ENCODE measurements at places on chromosomes 11 and 22. TPM values are rescaled to one million over a fixed set of nuclear protein-coding genes. Genes with fewer than 3 reads are reported as not detected.

The HIC2 gene
- 1.5 TPM for total RNA-seq

- H3K27ac ChIP-seq, result peak overlapping the region; percentile 49
- H3K4me1 ChIP-seq, result peaks cover 25% of the 10 kb centered on the region
- H3K4me3 ChIP-seq, result no peak overlapping the region
Measured at GRCh38 chr22:36220451-36220921, 18.8 kb downstream of the APOL2 start.

The SHISA8 gene
- total RNA-seq, result 2.2 TPM

The C11orf87 gene
- 0.14 TPM for total RNA-seq

The NAA40 gene
- 19.7 TPM for total RNA-seq

- no peak for DNase-seq
- no peaks in the 10 kb centered on the region for H3K36me3 ChIP-seq
- peaks cover 11% of the 10 kb centered on the region for H3K27me3 ChIP-seq
- no peak overlapping the region for H3K4me3 ChIP-seq
Measured at GRCh38 chr11:92875473-92875872, 94.0 kb upstream of the MTNR1B start.

DNA sequence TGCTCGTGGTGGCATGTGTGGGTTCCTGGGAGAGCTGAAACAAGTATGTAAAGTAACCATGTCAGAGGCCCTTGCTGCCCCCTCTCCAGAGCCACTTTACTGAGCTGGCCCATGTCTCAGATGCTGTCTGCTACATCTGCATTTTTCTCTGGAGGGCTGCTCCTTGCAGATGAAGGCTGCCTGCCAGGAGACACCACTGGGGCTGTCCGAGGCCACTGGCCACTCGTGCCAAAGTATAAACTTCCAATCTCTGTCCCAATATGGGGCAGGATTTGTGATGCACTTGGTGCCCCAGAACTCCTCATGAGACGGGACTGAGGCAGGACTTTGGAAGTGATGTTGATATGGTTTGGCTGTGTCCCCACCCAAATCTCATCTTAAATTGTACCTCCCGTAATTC lies 478.4 kb upstream of the B3GAT1 start:
- no peak overlapping the region for H3K27ac ChIP-seq
- H3K36me3 ChIP-seq, result no peaks in the 10 kb centered on the region
- H3K4me3 ChIP-seq, result no peak overlapping the region
- peaks cover 75% of the 10 kb centered on the region for H3K27me3 ChIP-seq
- no peak for DNase-seq

- no peaks in the 10 kb centered on the region for H3K36me3 ChIP-seq
- no peak overlapping the region for H3K27ac ChIP-seq
- DNase-seq, result no peak
- no peaks in the 10 kb centered on the region for H3K27me3 ChIP-seq
Measured at GRCh38 chr11:83979593-83979992, 693.4 kb upstream of the CCDC90B start.

- H3K27me3 ChIP-seq, result no peaks in the 10 kb centered on the region
- peaks cover 72% of the 10 kb centered on the region for H3K4me1 ChIP-seq
- no peak for DNase-seq
- H3K27ac ChIP-seq, result no peak overlapping the region
Measured at GRCh38 chr11:83054904-83055380, 16.8 kb downstream of the RAB30 start.

- peaks cover 30% of the 10 kb centered on the region for H3K4me1 ChIP-seq
- H3K27me3 ChIP-seq, result no peaks in the 10 kb centered on the region
- no peak overlapping the region for H3K27ac ChIP-seq
- DNase-seq, result no peak
Measured at GRCh38 chr11:127252321-127252720, 251.8 kb upstream of the KIRREL3 start.

GRCh38 chr22:41517172-41518047 lies 26.9 kb downstream of the POLR3H start:
- H3K4me1 ChIP-seq, result peaks cover 68% of the 10 kb centered on the region
- H3K4me3 ChIP-seq, result no peak overlapping the region
- peak; percentile 61 for DNase-seq
- H3K36me3 ChIP-seq, result peaks cover 72% of the 10 kb centered on the region

The ACTN3 gene
- total RNA-seq, result not detected

The HBG2 gene
- not detected for total RNA-seq

DNA sequence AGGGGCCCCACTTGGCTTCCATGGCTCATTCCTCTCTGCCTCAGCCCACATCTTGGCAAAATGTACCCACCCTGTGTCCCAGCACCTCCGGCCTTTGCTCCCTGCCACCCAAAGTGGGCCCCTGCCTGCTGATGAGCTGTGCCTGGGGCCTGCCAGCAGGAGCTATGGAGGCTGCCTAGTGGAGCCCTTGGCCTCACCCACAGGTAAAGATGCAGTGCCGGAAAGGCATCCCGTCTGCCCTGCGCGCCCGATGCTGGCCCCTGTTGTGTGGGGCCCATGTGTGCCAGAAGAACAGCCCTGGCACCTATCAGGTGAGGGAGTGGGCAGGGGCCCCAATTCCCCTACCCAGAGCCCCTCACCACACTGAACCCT lies 1.3 kb downstream of the TBC1D10C start:
- H3K4me1 ChIP-seq, result peaks cover 38% of the 10 kb centered on the region
- H3K27ac ChIP-seq, result no peak overlapping the region
- peaks cover 4% of the 10 kb centered on the region for H3K36me3 ChIP-seq
- H3K4me3 ChIP-seq, result no peak overlapping the region
- no peak for DNase-seq
- H3K27me3 ChIP-seq, result peaks cover 28% of the 10 kb centered on the region

- H3K27me3 ChIP-seq, result no peaks in the 10 kb centered on the region
- H3K4me1 ChIP-seq, result peaks cover 77% of the 10 kb centered on the region
- H3K4me3 ChIP-seq, result no peak overlapping the region
- H3K36me3 ChIP-seq, result peaks cover 34% of the 10 kb centered on the region
Measured at GRCh38 chr11:20055312-20055711, 105.0 kb downstream of the DBX1 start.

DNA sequence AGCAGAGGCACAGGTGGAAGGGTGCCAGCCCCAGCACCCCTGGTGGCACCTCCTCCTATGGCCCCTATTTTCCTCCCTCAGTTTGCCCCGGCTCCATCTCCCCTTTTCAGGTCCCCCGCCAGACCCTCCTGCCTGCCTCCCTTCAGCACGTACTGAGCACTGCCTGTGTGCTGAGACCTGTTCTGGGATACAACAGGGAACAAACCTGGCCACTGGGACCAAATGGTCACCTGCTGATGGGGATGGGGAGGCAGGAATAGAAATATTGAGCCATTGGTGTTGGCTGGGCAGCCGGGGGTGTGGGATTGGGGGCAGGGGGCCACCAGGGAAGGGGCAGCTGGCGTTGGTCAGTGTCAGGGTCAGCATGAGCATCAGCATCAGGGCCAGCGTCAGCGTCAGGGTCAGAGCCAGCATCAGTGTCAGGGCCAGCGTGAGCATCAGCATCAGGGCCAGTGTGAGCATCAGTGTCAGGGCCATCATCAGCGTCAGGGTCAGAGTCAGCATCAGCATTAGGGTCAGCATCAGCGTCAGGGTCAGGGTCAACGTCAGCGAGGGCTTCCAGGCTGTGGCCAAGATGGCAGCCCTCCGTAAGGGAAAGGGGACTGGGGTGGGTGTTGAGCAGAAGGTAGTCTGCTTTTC lies 7.5 kb downstream of the ZNF74 start:
- peaks cover 25% of the 10 kb centered on the region for H3K36me3 ChIP-seq
- no peaks in the 10 kb centered on the region for H3K27me3 ChIP-seq
- H3K27ac ChIP-seq, result no peak overlapping the region
- H3K4me1 ChIP-seq, result peaks cover 5% of the 10 kb centered on the region

DNA sequence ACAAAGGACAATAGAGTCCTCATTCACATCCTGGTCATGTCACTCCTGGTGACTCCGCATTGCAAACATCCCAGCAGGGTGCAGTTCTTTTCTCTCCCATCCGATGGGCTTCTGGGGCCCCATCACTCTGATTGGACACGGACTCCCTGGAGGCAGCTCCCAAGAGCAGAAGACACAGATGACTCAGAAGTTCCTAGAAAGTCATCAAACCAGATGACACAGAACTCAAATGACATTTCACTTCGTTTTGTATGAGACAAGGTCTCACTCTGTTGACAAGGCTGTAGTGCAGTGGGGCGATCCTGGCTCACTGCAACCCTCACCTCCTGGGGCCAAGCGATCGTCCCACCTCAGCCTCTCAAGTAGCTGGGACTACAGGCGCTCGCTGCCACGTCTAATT lies 33.2 kb downstream of the ZNF195 start:
- no peak overlapping the region for H3K4me3 ChIP-seq
- no peak for DNase-seq
- no peak overlapping the region for H3K27ac ChIP-seq
- H3K27me3 ChIP-seq, result peaks cover 15% of the 10 kb centered on the region
- no peaks in the 10 kb centered on the region for H3K36me3 ChIP-seq
- no peaks in the 10 kb centered on the region for H3K4me1 ChIP-seq

The OR51B5 gene
- total RNA-seq, result not detected

DNA sequence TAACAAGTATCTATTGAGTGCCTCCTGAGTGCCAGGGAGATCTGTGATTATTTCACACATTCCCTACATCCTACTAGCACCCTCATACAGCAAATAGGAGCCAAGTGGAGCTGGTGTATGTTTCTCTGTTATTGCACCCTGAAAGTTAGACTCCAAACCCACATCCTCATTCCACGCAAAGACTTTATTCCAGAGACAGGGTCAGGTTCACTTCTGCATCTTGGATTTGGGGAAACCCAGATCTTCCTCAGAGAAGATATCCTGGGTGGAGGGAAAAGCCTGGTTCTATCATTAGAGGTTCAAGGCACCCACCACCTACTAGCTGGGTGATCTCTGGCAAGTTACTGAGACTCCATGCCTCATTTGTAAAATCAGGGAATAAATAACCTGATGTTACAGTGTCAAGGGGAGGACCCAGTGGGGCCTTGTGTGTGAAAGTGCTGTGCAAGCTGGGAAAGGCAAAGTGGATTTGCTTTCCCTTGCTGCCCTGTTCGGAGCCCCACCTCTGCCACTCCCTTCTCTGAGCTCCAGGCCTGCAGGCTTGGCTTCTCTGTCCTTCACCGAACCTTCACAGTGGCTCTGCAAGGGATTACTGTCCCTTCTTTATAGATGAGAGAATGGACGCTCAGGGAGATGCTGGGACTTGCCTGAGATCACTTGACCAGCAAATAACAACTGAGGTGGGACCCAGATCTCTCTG lies 991 bp upstream of the SLCO2B1 start:
- DNase-seq, result no peak
- peak overlapping the region; percentile 75 for H3K27ac ChIP-seq
- H3K4me3 ChIP-seq, result no peak overlapping the region
- H3K4me1 ChIP-seq, result peaks cover 53% of the 10 kb centered on the region
- peaks cover 5% of the 10 kb centered on the region for H3K27me3 ChIP-seq

The PKDREJ gene
- total RNA-seq, result 0.08 TPM

The DLAT gene
- total RNA-seq, result 176 TPM

The OR52I2 gene
- total RNA-seq, result not detected

- DNase-seq, result no peak
- no peaks in the 10 kb centered on the region for H3K4me1 ChIP-seq
- H3K27me3 ChIP-seq, result no peaks in the 10 kb centered on the region
- no peak overlapping the region for H3K27ac ChIP-seq
- no peaks in the 10 kb centered on the region for H3K36me3 ChIP-seq
- H3K4me3 ChIP-seq, result no peak overlapping the region
Measured at GRCh38 chr11:32472226-32472625, 36.9 kb upstream of the WT1 start.

The PRG3 gene
- total RNA-seq, result not detected

The OR6T1 gene
- not detected for total RNA-seq

The VPREB3 gene
- 0.69 TPM for total RNA-seq

The ADM2 gene
- total RNA-seq, result not detected

GRCh38 chr11:66593303-66593635 lies 284 bp downstream of the CCS start:
- no peaks in the 10 kb centered on the region for H3K36me3 ChIP-seq
- peak overlapping the region; percentile 83 for H3K27ac ChIP-seq
- H3K4me1 ChIP-seq, result peaks cover 39% of the 10 kb centered on the region
- H3K27me3 ChIP-seq, result no peaks in the 10 kb centered on the region
- peak overlapping the region; percentile 72 for H3K4me3 ChIP-seq

GRCh38 chr11:128924104-128924503 lies 18.6 kb downstream of the TP53AIP1 start:
- H3K4me3 ChIP-seq, result no peak overlapping the region
- H3K4me1 ChIP-seq, result no peaks in the 10 kb centered on the region
- no peaks in the 10 kb centered on the region for H3K36me3 ChIP-seq
- H3K27me3 ChIP-seq, result peaks cover 20% of the 10 kb centered on the region
- H3K27ac ChIP-seq, result no peak overlapping the region

The UBE4A gene
- total RNA-seq, result 32.6 TPM

GRCh38 chr11:9566561-9567063 lies 6.9 kb upstream of the WEE1 start:
- H3K4me3 ChIP-seq, result no peak overlapping the region
- peaks cover 61% of the 10 kb centered on the region for H3K4me1 ChIP-seq
- no peaks in the 10 kb centered on the region for H3K36me3 ChIP-seq
- DNase-seq, result no peak
- H3K27ac ChIP-seq, result peak overlapping the region; percentile 98

- no peaks in the 10 kb centered on the region for H3K27me3 ChIP-seq
- no peaks in the 10 kb centered on the region for H3K4me1 ChIP-seq
- no peak overlapping the region for H3K27ac ChIP-seq
- H3K36me3 ChIP-seq, result no peaks in the 10 kb centered on the region
- H3K4me3 ChIP-seq, result no peak overlapping the region
Measured at GRCh38 chr11:102926517-102926916, 29.0 kb downstream of the MMP13 start.

The PLAAT5 gene
- total RNA-seq, result 1.4 TPM

The TRIM29 gene
- total RNA-seq, result not detected

DNA sequence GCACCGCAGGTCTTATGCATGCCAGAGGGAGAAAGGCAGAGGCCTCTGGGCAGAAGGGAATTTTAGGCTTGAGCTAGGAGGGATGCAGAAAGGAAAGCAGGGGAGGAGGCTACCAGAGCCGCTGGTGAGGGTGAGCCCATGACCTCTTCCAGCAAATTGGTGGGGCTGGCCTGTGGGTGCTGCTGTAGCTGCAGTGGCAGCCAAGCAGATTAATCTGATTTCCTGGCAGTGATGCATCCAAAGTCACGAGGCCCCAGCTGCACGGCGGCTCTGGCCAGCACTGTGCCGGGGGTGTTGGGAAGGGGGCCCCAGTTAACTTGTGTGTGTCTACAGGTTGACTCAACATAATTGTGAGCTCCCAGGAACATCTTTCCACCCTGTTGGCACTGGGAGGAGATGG lies 41.4 kb upstream of the B3GAT1 start:
- no peaks in the 10 kb centered on the region for H3K36me3 ChIP-seq
- H3K27ac ChIP-seq, result no peak overlapping the region
- no peaks in the 10 kb centered on the region for H3K4me1 ChIP-seq
- no peak overlapping the region for H3K4me3 ChIP-seq
- no peak for DNase-seq

The FGF3 gene
- not detected for total RNA-seq

DNA sequence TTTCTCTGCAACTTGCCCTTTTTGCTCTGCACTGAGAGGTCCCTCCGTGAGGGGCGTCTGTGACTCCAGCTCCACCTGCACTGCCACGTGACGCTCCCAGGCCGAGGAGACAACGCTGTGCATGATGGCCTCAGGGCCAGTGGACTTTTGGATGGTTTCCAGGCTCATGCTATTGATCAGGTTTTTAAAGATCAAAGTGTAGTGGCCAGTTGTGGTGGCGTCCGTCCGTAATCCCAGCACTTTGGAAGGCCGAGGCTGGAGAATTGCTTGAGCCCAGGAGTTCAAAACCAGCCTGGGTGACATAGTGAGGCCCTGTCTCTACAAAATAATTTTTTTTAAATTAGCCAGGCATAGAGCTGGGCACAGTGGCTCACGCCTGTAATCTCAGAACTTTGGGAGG lies 16.1 kb downstream of the RPL3 start:
- peaks cover 52% of the 10 kb centered on the region for H3K4me1 ChIP-seq
- no peak for DNase-seq
- H3K27me3 ChIP-seq, result no peaks in the 10 kb centered on the region
- no peak overlapping the region for H3K27ac ChIP-seq
- H3K36me3 ChIP-seq, result no peaks in the 10 kb centered on the region
